ENCODE measurements at places on chromosomes 1 and 21.

GRCh38 chr1:240492832-240493440 is 119.0 kb downstream of the GREM2 start:
- no peak for DNase-seq

DNA sequence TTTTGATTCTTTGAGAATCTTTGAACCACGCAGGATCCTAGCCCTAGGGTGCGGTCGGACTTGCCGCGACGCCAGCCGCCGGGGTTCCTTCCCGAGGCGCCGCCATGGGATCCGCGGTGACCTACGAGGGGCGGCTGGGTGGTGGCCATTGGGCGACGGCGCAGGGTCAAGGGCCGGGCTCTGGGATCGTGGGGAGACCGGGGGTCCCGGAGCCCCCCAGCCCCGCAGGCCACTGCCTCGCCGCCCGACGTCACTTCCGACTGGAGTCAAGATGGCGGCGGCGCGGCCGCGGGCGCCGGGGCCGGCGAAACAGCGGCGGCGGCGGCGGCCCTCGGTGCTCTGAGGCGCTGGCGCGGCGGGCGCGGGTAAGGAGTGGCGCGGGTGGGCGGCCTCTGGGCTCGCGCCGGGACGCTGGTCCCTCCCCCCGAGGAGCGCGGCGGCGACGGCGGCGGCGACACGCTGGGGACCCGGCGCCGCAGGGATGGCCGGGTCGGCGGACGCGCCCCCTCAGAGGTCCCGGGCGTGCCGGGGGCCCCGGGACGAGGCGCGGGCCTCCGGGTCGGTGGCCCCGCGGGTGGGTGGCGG is at the start of gene PRDM2:
TSS of gene PRDM2 (plus strand) at position 253 of the 585 bp plus-strand sequence. CDS start 15,418 bp downstream, outside the sequence.
- DNase-seq: peak; percentile 46

DNA sequence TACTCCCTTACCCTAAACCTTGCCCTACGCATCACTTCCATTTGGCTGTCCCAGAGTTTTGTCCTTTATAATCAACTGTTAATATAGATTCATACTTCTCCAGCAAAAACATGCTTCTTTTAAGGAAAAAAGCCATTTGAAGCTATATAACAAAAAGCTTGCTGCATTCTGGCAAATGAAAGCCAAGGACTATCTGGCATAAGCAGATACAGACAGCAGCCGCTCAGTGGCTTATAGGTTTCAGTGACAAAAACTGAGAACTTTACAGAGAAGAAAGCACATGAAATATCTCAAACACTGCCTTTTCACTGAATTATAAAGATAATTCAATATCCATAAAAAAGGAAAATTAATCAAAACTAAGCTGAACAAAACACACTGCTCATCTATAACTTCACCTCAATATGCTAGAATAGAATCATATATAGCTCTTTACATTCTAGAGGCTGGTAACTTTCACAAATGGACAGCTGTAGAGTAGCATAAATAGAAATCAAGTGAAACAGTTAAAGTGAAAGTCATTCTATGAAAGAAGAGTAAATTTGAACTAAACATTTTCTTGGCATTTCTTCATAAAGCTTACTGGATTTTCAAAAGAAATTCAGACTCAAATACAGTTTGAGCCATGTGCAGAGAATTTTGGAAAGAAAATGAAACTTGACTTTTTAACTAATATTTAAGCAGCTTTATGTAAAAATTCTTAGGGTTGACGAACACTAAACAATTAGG is 19.6 kb downstream of the CDC42BPA start:
- no peak for DNase-seq

GRCh38 chr1:236741753-236742152 is 53.3 kb upstream of the MTR start:
- DNase-seq: no peak

- peak; percentile 5 for DNase-seq
Measured at GRCh38 chr1:221263831-221264767, 384.9 kb downstream of the HLX start.

DNA sequence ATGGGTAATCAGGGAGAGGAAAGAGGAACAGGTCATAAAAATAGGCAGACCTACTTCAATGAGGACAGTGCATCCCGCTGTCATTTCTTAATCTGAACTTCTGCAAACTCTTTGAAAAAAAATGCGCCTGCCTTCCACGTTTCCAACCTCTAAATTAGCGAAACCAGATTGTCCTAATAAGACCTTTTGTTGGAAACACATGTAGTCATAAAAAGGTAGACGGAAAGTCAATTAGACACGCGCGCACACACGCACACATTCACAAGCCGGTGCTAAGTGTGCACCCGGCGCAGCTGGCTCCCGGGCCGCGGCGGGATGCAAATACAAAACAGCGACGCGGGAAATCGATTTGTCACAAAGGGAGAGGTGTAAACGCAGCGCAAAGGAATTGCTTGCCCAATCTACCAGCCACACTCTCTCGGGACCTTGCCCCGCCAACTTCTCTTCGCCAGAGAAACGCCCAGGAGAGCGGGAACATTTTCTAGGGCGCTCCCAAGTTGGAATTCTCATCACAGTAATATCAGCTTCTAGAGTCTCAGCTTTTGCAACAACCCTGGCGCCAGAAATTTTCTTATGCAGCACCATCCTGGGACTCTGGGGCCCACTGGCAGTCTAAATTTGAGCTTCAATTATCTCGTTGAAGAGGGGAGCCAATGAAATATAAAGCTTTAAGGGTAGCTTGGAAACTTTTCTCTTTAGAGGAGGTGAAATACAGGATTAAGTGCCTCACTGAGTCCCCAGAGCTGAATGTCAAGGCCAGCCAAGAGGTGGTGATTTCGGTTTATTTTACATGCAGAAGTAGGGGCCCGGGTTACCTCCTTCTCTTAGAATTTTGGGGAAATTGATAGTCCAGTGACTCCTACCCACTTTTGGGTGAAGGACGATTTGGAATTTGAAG is 4.5 kb downstream of the PRRX1 start:
- no peak for DNase-seq

DNA sequence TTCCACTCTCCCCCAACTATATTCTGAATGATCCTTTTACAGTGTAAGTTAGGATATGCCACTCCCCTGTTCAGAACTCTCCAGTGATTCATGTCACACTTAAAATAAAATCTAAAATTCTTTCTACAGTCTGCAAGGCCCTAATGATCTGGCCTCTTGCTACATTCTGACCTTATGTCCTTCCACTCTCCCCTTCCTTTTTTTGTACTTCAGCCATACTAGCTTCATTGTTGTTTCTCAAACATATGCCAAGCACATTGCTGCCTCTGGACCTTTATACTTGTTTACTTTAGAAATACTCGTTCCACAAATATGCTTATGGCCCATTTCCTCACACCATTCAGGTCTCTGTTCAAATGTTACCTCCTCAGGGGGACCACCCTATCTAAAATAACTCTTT is 14.8 kb upstream of the PSMA5 start:
- no peak for DNase-seq

GRCh38 chr1:21198929-21199328 is 22.2 kb upstream of the EIF4G3 start:
- DNase-seq: no peak

DNA sequence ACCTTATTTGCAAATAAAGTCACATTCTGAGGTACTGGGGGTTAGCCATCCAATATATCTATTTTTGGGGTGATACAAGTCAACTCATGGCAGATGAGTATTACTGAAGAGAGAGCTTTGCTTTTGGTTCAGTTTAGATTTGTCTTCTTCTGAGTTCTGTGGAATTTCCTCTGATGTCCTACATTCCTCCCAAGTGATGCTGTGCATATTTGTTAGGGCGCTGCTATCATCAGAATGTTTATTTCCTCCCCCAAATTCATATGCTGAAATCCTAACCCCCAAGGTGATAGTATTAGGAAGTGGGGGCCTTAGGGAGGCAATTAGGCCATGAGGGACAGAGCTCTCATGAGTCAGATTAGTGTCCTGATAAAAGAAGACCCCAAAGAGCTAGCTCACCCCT is 96.2 kb upstream of the WLS start:
- DNase-seq: no peak

GRCh38 chr1:208803011-208803811 is 559.0 kb upstream of the PLXNA2 start:
- no peak for DNase-seq

GRCh38 chr1:195520757-195521156 is 1087.5 kb downstream of the KCNT2 start:
- DNase-seq: no peak

DNA sequence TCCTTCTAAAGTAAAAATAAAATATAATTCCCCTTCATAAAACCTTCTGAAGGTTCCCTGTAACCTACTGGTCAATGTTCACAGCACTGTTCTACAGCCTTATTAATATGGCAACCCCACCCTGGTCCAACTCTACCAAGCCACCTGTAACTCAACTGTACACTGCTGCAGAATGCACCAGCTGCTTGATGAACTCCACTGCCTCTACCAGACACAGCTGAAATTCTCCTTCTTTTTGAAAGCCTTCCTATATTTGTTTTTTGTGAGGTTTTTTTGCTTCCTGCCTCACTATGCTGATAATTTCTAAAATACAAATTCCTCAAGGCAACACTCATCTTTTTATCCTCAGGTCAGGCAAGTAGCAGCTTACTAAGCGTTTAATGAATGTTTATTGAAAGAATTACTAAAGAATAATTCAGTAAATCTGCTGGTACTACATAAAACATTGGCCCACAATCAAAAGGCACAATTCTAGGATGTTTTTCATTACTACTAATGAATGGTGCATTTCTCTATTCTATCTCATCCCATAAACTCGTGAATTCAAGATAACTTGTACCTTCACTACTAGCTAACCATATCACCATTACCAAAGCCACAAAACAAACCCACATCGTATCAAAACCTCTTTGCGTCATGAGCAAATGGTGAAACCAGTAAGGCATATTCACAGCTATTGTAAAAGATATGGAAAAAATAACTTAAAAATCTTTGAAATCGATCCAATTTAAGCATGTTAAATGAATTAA is 2.4 kb downstream of the SSX2IP start:
- no peak for DNase-seq

- no peak for DNase-seq
Measured at GRCh38 chr21:45588871-45589491, 46.7 kb upstream of the SLC19A1 start.

DNA sequence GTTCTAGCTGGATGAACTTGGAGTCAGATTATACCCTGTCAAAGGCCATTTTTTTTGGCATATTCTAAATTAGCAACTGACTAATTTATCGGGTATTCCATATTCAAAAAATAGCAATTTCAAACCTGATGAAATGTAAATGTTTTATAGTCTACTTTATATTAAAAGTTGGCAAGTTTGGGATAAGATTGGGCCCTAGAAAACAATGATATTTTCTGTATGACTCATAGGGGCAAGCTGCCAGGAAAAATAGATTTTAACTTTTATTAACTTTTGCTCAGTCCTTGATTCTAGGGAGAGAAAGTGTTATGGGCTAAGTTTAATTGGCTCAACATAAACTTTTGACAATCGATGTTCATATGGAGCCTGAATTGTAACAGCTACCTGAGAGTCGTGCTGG is 576.9 kb upstream of the B3GALT2 start:
- DNase-seq: no peak

- no peak for DNase-seq
Measured at GRCh38 chr1:25223471-25223870, 8.8 kb downstream of the SYF2 start.

DNA sequence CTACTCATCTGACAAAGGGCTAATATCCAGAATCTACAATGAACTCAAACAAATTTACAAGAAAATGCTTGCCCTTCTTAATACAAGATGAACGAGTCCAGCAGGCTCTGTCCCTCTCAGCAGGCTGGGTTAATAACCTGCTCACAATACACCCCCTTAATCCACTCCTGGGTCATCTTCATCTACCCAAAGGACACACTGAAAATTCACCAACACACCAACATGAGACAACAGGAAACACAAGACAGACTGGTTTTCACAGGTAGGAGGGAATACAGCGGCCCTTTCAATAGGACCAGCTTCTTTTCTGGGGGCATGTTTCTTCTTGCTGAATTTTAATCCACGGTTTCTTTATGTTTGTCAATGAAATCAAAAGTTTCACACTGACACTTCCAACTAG is 44.6 kb downstream of the SUSD4 start:
- no peak for DNase-seq

DNA sequence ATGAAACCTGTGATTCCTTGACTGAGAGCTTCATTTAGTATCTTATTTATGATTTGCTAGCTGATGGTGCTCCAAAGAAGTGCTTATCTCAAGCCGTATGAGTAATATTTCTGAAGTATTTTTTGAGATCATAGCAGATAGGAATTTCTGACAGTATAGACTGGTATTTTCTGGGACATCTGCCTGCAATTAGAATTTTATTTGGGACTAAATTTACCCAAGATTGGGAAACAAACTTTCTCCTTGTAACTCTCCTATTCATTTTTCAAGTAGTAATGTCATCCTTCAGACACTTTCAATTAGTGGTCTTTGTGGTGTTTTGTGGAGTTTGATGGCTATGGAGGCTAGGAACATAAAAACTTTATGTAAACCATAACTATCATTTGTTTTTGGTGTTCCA is 597.2 kb upstream of the ZP4 start:
- DNase-seq: no peak

DNA sequence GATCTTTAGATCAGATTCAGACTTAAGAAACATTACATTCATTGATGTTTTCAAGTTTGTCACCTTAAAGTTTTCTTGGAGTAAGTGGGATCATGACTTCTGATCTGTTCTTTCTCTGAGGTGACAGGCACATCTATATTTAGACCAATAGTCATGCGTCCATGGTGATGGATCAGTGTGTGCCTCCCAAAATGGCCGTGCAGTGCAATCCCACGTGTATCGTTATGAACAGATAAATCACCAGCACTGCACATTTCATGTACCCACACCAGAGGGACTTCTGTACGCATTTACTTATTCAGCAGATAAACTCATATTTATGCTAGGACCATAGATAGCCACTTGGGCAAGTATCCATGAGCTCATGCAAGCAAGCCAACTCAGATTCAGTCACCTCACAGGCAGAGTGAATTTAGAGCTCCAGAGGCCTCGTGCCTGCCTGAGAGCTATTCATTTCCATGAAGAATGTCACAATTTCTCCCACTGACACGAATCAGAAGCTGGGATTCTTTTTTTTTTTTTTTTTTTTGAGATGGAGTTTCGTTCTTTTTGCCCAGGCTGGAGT is 13.9 kb upstream of the WDR26 start:
- DNase-seq: no peak

- no peak for DNase-seq
Measured at GRCh38 chr1:181676269-181676668, 193.0 kb downstream of the CACNA1E start.

- DNase-seq: no peak
Measured at GRCh38 chr21:28811860-28812259, 180.8 kb downstream of the LTN1 start.
